Fibroblast of lung (primary cell): ENCODE measurements at places on chromosomes 12 and 14.

- no peak for DNase-seq
Observed at GRCh38 chr12:52423035-52423434, 11.1 kb downstream of the KRT75 start.

DNA sequence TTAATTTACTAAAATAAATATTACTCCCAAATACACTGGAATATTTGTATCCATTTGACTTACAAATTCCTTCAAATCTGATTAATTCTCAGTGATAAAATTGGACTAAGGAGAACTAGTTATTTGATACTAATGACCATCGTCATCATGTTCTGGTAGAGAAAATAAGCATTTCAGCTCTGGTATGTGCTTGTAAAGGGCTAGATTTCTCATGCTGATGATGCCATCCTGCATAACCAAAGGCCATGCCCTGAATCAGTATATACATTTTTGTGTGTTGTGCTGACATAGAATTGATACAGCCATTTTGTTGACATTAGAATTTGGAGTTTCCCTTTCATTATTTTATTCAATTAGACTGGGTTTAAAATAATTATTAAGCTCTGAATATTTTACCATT lies 148.9 kb downstream of the PCNX1 start:
- peak; percentile 27 for DNase-seq

GRCh38 chr12:85466890-85467289 lies 186.9 kb downstream of the ALX1 start:
- DNase-seq = peak; percentile 31

DNA sequence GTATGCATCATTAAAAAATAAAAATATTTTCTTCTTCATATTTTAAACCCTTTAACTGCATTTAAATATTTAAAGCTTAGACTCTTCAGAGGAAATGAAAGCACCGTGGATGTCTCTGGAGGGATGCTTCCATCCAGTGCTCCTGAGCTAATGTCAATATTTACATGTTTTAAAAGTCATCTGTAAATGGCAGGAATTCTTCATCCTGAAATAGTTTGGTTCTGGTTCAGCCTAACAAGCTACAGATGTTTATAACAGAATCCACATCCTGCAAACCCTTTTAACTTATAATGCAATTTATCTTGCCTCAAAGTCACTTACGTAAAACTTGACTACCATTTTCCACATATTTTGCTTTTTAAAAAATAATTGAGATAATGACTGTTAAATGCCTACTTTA lies 1207.3 kb downstream of the SLC16A7 start:
- DNase-seq = no peak

- peak; percentile 46 for DNase-seq
Observed at GRCh38 chr14:75339059-75339458, 60.4 kb downstream of the FOS start.

- no peak for DNase-seq
Observed at GRCh38 chr12:4250691-4251090, 22.9 kb upstream of the CCND2 start.

DNA sequence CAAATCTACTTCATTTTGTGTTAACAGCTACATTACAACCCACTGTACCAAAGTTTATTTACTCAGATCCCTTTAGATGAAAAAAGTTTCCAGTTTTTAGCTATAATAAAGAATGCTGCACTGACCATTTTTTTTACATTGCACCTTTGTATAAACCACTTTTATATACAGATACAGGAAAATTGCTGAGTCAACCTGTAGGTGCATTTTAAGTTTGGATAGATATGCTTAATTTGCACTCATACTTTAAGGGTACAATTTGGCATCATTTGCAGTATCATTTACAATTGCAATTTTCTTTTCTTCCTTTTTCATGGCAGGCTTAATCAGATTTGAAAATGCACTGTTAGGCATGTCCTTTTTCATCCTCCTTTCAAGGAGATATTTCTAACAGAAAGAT lies 257.8 kb upstream of the LMO3 start:
- no peak for DNase-seq

- no peak for DNase-seq
Observed at GRCh38 chr14:94685681-94686485, 73.7 kb downstream of the SERPINA3 start.

- peak; percentile 56 for DNase-seq
Observed at GRCh38 chr12:82527165-82527780, 159.4 kb upstream of the TMTC2 start.

GRCh38 chr12:53989227-53990113 lies 4.5 kb downstream of the HOXC10 start:
- no peak for DNase-seq

- no peak for DNase-seq
Observed at GRCh38 chr14:72680853-72681640, 212.9 kb downstream of the DPF3 start.

GRCh38 chr14:38171197-38171596 lies 36.5 kb upstream of the SSTR1 start:
- DNase-seq = no peak
